A549 treated with AZD2906 at 1 μM for 4 hours (cell line): ENCODE measurements at places on chromosomes 5 and 9. TPM values are rescaled to one million over a fixed set of nuclear protein-coding genes. Genes with fewer than 3 reads are reported as not detected.

Gene ARHGEF37
- total RNA-seq, result 2.4 to 2.8 TPM (median 2.6 TPM) in 5 replicates

Gene C9
- not detected in 5 replicates for total RNA-seq

Gene FAT2
- total RNA-seq, result under 0.01 to 0.01 TPM in 2 of 5 replicates, not detected in the others

Gene PAX5
- 0.01 to 0.09 TPM (median 0.03 TPM) in 5 replicates for total RNA-seq

Gene SPINK13
- 0.24 to 0.66 TPM (median 0.38 TPM) in 5 replicates for total RNA-seq

Gene SLC34A1
- total RNA-seq, result not detected in 5 replicates

Gene GAPT
- total RNA-seq, result not detected in 5 replicates

Gene OXCT1
- total RNA-seq, result 2.6 to 3.2 TPM (median 2.7 TPM) in 5 replicates

Gene AQP7
- total RNA-seq, result 0.25 to 0.53 TPM (median 0.32 TPM) in 5 replicates

Gene GBGT1
- 1.4 to 2.6 TPM (median 2.0 TPM) in 5 replicates for total RNA-seq

Gene SLC45A2
- not detected in 5 replicates for total RNA-seq

Gene YTHDC2
- 5.1 to 9.7 TPM (median 6.4 TPM) in 5 replicates for total RNA-seq

Gene CCNO
- 4.5 to 8.1 TPM (median 7.5 TPM) in 5 replicates for total RNA-seq

Gene IFNK
- 0.06 TPM in 1 of 5 replicates, not detected in the others for total RNA-seq

Gene RPL37
- total RNA-seq, result 2,664 to 2,779 TPM (median 2,727 TPM) in 5 replicates

Gene GNA14
- 0.03 to 0.05 TPM in 2 of 5 replicates, not detected in the others for total RNA-seq

Gene LAMC3
- total RNA-seq, result 1.7 to 2.3 TPM (median 2.2 TPM) in 5 replicates

Gene CTSL
- 590 to 731 TPM (median 623 TPM) in 5 replicates for total RNA-seq

Gene NEUROG1
- not detected in 5 replicates for total RNA-seq

Gene FGF10
- not detected in 5 replicates for total RNA-seq

Gene C5orf46
- total RNA-seq, result 0.13 to 0.29 TPM in 2 of 5 replicates, not detected in the others

Gene TXNDC8
- total RNA-seq, result not detected in 5 replicates

Gene ESM1
- total RNA-seq, result not detected in 5 replicates

Gene IL5
- total RNA-seq, result not detected in 5 replicates

Gene GDNF
- 0.03 to 0.07 TPM (median 0.05 TPM) in 4 of 5 replicates, not detected in the other for total RNA-seq

Gene OMD
- total RNA-seq, result not detected in 5 replicates

Gene MEGF10
- total RNA-seq, result not detected in 5 replicates

Gene RNF180
- 0.18 to 0.38 TPM (median 0.29 TPM) in 5 replicates for total RNA-seq

Gene SVEP1
- 1.5 to 1.8 TPM (median 1.7 TPM) in 5 replicates for total RNA-seq

Gene RAI14
- 45.2 to 67.9 TPM (median 50.5 TPM) in 5 replicates for total RNA-seq
